ENCODE measurements at places on chromosomes 6 and 20. TPM values are rescaled to one million over a fixed set of nuclear protein-coding genes. Genes with fewer than 3 reads are reported as not detected.
A peak's percentile ranks its signal among the peaks of the same experiment; 100 is the strongest.

GRCh38 chr6:54248994-54249393 is 59.2 kb upstream of the TINAG start:
- no peak for DNase-seq

DNA sequence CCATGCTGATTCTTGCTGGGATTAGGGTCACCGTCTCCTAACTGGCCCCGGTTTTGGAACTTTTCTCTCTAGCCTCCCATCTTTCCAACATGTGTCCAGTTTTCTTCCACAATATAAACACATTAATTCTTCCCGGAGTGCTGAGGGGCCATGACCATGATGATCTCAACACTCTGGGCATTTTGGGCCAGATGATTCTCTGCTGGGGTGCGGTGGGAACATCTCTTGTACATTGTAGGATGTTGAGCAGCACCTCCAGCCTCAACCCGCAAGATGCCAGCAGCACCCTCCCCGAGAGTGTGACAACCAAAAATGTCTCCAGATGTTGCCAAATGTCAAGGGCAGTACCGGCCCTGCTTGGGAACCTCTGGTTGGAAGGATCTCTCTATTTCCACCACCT is 164.8 kb downstream of the TFAP2C start:
- DNase-seq, result no peak

DNA sequence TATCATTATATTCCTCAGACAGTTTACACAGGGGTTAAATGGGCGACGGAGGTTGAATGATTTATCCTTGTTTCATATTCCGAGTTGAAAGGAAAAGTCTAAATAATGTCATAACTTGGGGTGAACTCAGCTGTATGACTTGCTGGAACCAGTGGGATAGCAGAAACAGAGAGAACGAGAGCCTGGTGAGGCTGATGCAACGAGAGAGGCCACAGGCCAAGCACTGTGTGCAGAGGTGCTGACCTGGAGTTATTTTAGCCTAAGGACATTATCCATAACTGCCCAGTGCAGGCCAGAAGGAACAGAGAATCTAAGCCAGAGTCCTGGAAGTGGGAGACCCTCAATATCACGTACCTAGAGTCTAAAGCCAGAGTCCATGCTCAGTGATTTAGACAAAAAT is 394.9 kb downstream of the MAFB start:
- no peak for DNase-seq

DNA sequence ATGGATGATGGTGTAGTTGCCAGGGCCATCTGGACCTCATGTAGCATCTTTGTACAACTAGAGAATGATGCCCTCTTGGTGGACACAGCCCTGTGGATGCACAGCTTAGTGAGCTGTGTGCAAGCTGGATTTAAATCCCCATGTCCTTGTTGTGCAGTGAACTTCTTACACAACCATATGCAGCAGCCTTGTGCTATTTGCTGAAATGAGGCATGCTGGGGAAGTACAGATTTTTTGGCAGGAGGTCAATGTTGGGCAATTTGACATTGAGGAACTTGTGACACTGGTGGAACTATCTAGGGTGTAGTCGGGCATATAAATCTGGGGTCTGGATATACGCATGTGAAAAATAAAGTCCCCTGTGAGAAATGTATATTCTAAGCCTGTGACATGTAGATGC is 5.8 kb upstream of the CDC5L start:
- no peak for DNase-seq

DNA sequence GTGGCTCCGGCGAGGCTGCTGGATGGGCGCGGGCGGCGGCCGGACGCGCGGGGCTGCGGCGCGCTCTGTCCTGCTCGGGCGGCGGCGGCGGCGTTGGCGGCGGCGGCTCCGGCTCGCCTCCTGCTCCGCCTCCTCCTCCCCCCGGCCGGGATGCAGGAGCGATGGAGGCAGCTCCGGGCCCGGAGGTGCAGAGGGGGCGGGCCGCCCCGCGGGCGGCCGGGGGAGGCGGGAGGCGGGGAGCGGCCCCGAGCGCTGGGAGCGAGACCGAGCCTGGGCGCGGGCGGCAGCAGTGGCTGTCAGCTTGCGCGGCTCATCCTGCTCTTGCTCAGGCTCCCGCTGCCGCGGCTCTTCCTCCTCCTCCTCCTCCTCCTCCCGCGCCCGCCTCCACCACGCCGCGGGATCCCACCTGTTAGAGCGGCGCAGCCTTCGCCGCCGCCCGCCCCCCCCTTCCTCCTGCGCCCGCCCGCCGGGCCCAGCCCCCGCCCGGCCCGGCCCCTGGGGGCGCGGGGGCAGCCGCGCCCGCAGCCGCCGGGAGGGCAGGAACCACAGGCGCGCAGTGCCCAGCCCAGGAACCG is at the start of gene NOL4L:
TSS of gene NOL4L (minus strand) at position 323 of the 575 bp plus-strand sequence. CDS start 443 bp downstream, outside the sequence.
- DNase-seq, result peak; percentile 25

- no peak for DNase-seq
These were observed 144.2 kb downstream of the ARHGAP18 start for GRCh38 chr6:129565811-129566210.

- DNase-seq, result no peak
These were observed 267.7 kb downstream of the FARS2 start for GRCh38 chr6:5529015-5529414.

- no peak for DNase-seq
These were observed 19.1 kb downstream of the VSTM2L start for GRCh38 chr20:37922016-37922415.

GRCh38 chr6:147707524-147707923 is 199.0 kb downstream of the SAMD5 start:
- DNase-seq, result no peak

DNA sequence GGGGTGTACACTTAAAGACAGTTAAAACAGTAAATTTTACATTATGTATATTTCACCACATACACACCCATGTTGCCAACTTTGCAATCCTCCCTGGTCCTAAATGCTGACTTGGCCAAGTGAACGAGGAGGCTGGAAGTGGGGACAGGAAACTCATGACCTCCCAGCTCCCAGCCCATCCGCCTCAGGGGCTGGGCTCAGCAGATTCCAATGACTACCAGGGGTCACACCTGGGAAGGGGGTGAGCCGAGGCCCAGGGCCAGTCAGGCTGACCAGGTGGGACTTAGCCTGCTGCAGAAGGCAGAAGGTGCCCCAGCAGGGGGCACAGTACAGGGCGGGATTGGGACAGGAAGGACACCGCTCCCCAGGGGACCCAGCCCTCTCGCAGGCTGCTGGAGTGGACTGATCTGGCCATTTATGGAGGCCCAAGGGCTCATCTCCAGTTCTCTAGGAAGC is 2.4 kb downstream of the SIGLEC1 start:
- DNase-seq, result no peak

DNA sequence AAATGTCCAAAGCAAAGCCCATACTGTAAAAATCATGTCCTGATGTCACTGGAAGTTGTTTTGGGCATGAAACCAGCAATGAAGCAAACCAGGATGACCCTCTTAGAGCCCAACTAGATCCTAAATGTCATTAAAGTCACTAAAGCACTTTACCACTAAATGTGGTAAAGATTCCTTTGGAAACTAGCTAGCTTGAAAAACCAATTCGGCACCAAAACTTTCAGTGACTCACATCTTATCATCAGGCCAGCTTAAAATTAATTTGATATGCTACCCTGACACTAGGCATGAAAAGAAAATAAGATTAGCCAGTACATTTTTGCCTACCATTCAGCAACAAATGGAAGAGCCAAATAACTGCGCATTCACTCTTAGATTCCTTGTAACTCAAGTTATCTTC is 145.8 kb downstream of the PACRG start:
- no peak for DNase-seq

Gene CD24
- under 0.01 TPM for total RNA-seq

Gene BHLHE23
- total RNA-seq, result not detected

Gene LHFPL5
- total RNA-seq, result not detected
